ENCODE measurements at places on chromosomes 1 and 21.

- no peak for DNase-seq
Measured at GRCh38 chr21:39658066-39658465, 45.3 kb downstream of the B3GALT5 start.

- no peak for DNase-seq
Measured at GRCh38 chr1:156533568-156534220, 33.1 kb upstream of the MEF2D start.

DNA sequence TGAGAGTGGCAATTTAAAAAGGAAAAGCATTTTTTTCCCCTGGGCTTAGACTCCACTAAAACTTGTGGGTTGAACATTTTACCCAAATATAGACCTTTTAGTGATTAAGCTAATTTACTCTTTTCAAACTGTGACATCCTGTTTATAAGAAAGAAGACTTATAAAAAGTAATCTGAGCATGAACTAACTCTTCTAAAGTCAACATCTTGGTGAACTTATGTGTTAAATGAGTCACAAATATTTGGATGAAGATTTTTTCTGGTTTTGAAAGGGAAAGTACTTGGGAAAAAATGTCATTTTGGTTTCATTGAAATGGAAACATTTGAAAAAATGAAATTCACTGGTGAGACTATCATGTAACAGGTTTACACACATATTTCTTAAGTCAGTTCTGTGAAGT is 109.8 kb downstream of the KCNK2 start:
- DNase-seq, result no peak

DNA sequence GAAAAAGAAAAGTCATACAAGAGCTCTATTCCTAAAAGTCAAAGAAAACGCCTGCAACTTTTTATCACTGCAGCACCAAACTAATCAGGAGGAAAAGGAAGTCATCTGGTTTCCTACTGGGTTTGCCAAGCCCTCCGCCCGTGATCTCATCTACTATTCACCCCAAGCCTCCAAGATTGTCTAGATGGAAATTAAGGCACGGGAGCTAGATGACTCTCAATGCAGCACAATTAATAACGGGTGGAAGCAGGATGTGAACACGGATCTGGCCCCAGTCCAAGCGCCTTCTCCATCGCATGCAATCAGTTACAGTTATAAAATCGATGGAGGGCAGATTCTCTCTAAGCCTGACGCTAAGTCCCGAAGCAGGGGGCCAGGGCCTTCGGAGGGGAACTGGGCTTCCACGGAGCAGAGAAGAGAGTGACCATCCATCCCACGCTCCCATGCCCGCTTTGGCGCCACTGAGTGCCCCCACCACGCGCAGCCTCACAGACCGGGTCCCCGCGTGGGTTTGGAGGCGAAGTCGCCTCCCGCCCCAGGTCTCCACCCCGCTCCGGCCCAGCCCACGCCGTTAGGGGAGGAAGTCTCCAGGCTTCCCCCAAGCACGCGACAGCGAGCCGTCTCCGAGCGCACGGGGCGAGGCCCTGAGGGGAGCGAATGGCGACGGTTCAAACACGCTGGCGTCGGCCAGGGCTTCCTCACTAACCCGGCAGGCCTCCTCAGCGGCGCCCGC is 1.8 kb downstream of the HSF2BP start:
- DNase-seq, result no peak

- no peak for DNase-seq
Measured at GRCh38 chr1:51660580-51660979, 43.7 kb downstream of the OSBPL9 start.

DNA sequence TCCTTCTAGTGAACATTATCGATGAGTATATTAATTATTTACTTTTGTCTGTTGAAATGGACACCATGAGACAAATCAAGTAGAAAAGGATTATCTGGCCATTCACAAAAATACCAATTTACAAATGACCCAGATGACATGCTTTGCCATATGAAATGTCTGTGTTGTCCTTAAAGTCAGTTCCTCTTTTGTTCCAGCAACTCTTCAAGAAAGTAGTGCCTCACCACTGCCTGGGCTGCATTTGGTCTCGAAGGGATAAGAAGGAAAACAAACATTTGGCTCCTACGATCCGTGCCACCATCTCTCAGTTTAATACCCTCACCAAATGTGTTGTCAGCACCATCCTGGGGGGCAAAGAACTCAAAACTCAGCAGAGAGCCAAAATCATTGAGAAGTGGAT is 79.6 kb downstream of the RGL1 start:
- DNase-seq, result no peak

GRCh38 chr1:93704052-93704451 is 22.4 kb upstream of the BCAR3 start:
- no peak for DNase-seq

GRCh38 chr21:28066596-28067387 is 925.9 kb downstream of the LTN1 start:
- no peak for DNase-seq

DNA sequence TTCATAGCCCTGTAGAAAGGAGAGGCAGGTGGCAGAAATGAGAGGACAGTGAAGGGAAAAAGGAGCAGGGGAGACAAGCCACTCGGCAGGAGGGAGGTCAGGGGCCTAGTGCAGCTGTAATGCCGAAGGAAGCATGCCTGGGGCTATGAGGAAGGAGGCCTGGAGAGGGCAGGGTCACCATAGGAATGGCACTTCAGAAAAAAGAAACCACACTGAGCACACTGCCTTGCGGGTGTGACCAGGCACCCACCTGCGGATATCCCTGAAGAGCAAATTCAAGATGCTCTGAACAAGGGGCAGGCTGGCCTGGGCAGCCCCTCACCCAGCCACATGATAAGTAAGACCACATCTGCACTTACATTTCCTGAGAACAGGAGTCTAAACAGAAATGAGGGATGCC is 104.7 kb downstream of the JAK1 start:
- DNase-seq, result no peak

GRCh38 chr1:46517010-46517600 is 27.5 kb downstream of the DMBX1 start:
- no peak for DNase-seq

- DNase-seq, result no peak
Measured at GRCh38 chr1:8818325-8818775, 910 bp upstream of the RERE start.

GRCh38 chr1:153261281-153262069 is 2.0 kb downstream of the LORICRIN start:
- DNase-seq, result no peak

- no peak for DNase-seq
Measured at GRCh38 chr1:161388639-161389038, 21.0 kb upstream of the CFAP126 start.

GRCh38 chr1:151593730-151594129 is 18.1 kb upstream of the SNX27 start:
- DNase-seq, result no peak

- no peak for DNase-seq
Measured at GRCh38 chr1:210650403-210650802, 321.7 kb downstream of the HHAT start.

- DNase-seq, result no peak
Measured at GRCh38 chr1:119683893-119684292, 27.8 kb upstream of the PHGDH start.

DNA sequence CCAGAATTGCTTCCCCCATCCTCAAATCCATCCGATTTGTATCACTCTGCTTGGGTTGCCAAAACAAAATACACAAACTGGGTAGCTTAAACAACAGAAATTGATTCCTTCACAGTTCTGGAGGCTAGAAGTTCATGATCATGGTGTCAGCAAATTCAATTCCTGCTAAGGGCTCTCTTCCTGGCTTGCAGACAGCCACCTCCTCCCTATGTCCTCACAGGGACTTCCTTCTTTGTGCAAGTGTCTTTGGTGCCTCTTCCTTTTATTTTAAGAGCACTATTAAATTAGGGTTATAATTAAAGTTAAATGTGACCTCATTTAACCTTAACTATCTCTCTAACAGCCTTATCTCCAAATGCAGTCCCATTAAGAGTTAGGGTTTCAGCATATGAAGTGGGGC is 112.8 kb downstream of the PLPP3 start:
- no peak for DNase-seq

DNA sequence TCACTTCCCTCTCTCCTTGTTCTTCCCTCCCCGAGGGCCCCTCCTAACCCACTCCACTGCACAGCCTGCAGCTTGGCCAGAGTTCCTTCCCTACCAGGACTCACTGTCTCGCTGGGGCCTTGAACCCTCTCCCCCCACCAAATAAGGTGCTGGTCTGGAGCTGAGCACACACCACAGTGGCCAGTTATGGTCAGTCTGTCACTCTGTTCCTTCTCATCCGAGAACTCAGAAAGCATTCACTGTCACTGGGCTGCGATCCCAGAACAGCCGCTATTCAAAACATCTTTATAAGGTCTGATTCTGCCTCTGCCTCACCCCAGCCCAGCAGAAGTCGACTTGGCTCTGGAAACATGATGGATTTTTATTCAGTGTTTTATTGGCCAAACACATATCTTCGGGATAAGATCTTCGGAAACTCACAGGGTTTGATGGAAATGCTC is 19.8 kb upstream of the LBR start:
- DNase-seq, result no peak

GRCh38 chr21:37945036-37945435 is 28.8 kb upstream of the KCNJ6 start:
- DNase-seq, result no peak

DNA sequence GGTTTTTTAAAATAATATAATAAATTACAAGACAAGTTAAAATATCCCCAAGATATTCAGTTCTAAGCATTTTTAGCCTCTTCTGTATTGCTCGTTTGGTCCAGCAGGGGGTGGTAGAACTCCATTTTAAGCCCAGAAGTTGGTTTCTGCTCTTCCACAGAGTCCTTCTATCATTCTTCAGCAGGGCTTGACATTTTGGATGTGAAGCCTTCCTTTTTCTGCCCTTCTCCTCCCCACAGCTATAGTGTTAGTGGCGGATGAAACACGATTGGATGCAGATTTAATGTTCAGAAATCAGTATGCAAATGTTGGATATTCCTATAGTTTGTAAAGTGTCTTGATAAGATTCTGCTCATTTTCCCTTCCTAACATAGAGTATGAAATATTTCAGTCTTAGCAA is 1.4 kb downstream of the NCAM2 start:
- peak; percentile 50 for DNase-seq

- DNase-seq, result no peak
Measured at GRCh38 chr1:41455479-41456332, 28.8 kb downstream of the EDN2 start.

GRCh38 chr1:243269461-243269801 is 13.6 kb downstream of the SDCCAG8 start:
- no peak for DNase-seq

DNA sequence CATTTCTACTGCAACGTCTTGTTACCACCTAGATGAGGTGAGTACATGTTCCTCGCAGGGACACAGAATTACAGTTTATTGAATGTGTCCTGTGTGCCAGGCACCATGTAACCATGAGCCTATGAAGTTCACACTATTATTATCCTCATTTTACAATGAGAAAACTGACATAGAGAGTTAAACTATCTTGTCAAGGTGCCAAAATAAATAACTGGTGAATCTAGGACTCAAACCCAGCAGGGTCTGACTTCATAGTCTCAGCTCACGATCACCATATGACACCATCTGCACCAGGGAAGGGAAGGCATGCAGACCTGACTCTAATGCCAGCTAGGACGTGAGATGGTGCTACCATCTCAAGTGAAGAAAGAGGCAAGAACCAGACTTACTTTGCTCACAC is 2.4 kb downstream of the SELE start:
- DNase-seq, result no peak

GRCh38 chr1:10819198-10819901 is 22.9 kb upstream of the CASZ1 start:
- DNase-seq, result no peak

DNA sequence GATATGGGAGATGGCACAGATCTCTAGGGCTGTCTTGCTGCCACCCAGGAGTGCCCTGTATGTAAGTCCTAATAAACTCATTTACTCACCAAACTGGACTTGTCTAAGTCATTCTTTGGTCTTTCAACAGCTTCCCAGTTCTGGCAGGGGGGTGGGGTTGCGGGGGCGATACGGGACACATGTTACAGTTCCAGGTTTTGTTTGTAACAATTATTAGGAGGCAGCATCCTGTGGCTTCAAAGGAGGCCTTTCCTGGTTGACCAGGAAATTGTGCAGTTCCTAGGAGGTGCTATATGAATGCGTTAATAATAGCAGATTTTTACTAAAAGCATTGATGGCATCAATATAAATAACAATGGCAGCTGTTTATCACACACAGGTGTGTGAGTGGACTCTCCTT is 42.7 kb upstream of the TRIM45 start:
- DNase-seq, result no peak

GRCh38 chr1:47181095-47181954 is 8.5 kb downstream of the PDZK1IP1 start:
- no peak for DNase-seq

DNA sequence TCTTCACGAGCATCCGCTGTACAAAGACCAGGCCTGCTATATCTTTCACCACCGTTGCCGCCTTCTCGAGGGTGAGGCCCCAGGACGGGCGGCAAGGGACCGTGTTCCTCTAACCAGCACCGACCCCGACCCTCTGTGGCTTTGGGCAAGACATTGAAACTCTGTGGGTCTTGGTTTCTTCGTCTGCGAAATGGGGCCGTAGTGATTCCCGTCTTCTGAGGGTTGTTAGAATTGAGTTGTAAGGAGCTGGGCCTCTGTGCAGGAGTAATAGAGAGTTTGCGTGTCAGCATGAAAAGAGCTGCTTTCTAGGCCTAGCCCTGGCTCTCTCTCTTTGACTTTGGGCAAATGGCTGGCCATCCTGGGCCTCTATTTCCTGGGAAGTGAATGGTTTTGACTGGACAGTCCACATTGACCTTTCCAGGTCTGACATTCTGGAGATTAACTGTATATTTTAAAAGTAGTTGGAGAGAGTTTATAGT is 591 bp downstream of the MRPL37 start:
- DNase-seq, result no peak

- DNase-seq, result no peak
Measured at GRCh38 chr1:165928075-165928731, 100.8 kb downstream of the UCK2 start.

GRCh38 chr1:100506217-100506616 is 31.7 kb upstream of the GPR88 start:
- DNase-seq, result no peak

DNA sequence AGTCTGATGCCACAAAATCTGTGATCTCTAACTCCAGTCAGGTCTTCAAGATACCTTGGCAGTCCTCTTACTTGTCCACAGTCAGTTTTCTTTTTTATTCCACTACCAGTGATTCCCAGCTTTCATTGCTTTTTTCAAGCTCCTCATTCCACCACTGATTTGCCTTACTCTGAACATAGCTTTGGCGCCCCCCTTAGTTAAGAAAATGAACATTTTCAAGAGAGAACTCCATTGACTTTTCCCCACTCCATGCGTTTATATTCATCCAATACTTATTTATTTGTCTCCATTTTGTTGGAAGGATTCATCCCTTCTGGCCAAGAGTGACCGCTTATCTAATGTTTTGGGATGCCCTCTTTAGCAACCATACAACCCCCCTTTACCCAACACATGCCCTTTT is 33.9 kb upstream of the IPO9 start:
- DNase-seq, result no peak

Measured in hypothalamus (tissue), 51 donors.